ENCODE measurements at places on chromosomes 6 and 20.
A peak's percentile ranks its signal among the peaks of the same experiment; 100 is the strongest.

DNA sequence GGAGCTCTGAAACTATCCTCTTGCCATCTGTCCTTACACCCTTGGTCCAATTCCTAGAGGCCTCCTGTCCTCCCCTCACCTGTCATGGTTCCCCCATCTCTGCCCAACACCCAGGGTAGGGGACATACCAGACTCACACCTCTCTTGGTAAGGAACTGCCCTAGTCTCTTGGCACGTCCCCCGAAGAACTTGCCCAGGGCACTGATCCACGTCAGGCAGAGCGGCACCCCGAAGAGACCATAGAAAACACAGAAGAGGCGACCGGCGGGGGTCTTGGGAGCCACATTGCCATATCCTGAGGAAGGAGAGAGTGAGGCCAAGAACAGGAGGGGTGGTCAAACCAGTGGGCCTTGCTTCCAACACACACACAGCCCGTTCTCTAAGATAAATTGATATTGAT lies 34.8 kb downstream of the KCNK5 start:
- DNase-seq = no peak

DNA sequence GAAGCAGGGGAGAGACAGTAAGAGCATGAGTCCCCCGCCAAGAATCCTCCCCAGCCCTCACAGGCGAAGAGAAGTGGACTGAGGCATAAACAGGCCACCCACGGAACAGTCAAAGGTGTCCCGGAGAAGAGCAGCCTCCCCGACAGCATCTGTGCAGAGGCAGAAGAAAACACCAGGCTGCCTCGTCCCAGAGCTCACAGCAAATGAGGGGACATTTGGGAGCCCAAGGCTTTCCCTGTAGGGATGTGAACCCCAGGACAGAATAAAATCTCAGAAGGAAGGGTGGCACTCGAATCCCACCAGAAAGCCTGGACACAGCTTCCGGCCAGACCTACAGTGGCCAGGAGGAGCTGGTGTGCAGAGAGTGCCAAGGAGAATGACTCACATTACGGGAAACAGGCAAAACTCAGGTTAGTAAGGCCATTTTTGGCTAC lies 90.4 kb downstream of the DLL1 start:
- no peak for DNase-seq

DNA sequence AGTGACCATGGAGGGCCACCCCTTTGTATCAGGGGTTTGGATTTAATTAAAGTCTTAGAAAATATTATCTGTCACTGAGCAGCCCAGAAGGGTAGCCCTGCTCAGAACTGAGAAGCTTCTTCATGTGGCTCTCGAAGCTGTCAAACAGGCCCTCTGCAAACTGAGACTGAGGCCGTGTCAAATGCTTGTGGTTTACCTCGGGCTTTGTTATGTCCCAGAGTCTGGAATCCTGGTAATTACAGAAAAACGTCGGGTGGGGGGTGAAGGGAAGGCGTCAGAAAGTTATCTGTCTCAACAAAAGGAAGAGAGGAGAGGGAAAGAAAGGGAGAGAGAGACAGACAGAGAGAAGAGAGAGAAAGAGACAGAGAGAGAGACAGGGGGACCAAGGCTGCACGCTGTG lies 200.8 kb downstream of the BMP7 start:
- no peak for DNase-seq

- DNase-seq = no peak
These were observed 67.6 kb downstream of the B4GALT5 start for GRCh38 chr20:49646126-49646525.

DNA sequence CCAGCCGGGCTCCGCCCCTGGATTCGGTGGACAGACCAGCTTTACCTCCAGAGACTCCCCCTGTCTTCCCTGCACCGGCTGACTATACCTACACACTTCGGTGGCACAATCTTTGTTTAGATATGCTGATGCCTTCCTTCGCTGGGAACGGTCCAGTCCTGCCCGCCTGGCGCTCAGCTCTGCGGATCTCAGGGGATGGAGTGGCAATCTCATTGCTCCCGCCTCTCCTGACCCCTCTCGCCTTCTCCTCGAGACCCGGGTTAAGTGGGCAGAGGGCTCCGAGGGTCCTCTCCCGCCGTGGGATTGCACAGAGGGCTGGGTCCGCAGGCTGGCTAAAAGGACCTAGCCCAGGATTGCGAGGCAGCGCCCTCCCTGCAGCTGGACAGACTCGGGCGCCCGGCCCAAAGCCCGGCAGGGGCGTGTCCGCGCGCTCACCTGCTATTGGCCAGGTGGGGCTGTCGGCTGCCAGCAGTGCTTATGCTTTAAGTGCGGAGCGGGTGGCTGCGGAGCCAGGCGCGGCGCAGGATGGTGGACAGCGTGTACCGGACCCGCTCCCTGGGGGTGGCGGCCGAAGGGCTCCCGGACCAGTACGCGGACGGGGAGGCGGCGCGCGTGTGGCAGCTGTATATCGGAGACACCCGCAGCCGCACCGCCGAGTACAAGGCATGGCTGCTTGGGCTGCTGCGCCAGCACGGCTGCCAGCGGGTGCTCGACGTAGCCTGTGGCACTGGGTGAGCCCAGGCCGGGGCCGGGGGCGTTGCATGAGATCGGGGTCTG lies at the start of gene GNMT:
GNMT (plus strand) TSS at position 512 of the 777 bp plus-strand sequence; CDS start at position 526, 14 bp downstream.
- DNase-seq = peak; percentile 61

- no peak for DNase-seq
These were observed 168.4 kb upstream of the UST start for GRCh38 chr6:148578489-148578814.

- peak; percentile 74 for DNase-seq
These were observed 17.9 kb upstream of the EXOC2 start for GRCh38 chr6:710601-711571.

- peak; percentile 68 for DNase-seq
These were observed 8.7 kb upstream of the NQO2 start for GRCh38 chr6:2990932-2991506.

GRCh38 chr6:16851044-16851540 lies 89.8 kb upstream of the ATXN1 start:
- DNase-seq = no peak

Data from NCI-H2227 treated with DMSO at 0.1 percent for 48 hours (cell line).